ENCODE measurements at places on chromosomes 16 and 17. TPM values are rescaled to one million over a fixed set of nuclear protein-coding genes. Genes with fewer than 3 reads are reported as not detected.

GABARAP gene
- 605 TPM for total RNA-seq

SHISA9 gene
- 0.06 TPM for total RNA-seq

TEKT1 gene
- not detected for total RNA-seq

CHST4 gene
- total RNA-seq, result 0.08 TPM

MRPL38 gene
- 131 TPM for total RNA-seq

RAB11FIP4 gene
- 1.7 TPM for total RNA-seq

MED13 gene
- 23.3 TPM for total RNA-seq

LITAFD gene
- not detected for total RNA-seq

CHRNB1 gene
- total RNA-seq, result 5.4 TPM

AOC2 gene
- 2.2 TPM for total RNA-seq

PSMC5 gene
- 212 TPM for total RNA-seq

Measured in A549 treated with DMSO at 1 μM for 4 hours (cell line).